ENCODE measurements at places on chromosomes 6 and 20.

- no peak for DNase-seq
These were observed 24.6 kb downstream of the RBM38 start for GRCh38 chr20:57415771-57416170.

DNA sequence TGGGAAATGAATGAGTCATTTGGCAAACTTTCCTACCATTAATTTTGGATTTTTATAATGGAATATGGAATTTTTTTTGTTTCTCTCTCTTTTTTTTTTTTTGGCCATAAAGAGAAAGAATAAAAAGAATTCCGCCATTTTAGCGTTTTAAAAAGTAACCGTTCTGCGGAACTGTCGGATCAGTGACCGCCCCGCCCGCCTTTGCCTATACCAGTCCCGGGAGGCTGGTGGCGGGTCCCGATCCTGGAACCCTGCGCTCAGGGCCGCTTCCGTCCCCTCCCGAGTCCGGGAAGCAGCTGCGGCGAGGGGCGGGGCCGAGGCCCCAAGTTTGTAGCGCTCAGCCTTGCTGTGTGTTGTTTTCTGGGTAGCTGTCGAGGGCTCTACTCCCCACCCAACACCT, 609 bp downstream of the L3MBTL1 start:
- DNase-seq, result no peak

GRCh38 chr6:35893246-35893645, 27.7 kb downstream of the SRPK1 start:
- no peak for DNase-seq

DNA sequence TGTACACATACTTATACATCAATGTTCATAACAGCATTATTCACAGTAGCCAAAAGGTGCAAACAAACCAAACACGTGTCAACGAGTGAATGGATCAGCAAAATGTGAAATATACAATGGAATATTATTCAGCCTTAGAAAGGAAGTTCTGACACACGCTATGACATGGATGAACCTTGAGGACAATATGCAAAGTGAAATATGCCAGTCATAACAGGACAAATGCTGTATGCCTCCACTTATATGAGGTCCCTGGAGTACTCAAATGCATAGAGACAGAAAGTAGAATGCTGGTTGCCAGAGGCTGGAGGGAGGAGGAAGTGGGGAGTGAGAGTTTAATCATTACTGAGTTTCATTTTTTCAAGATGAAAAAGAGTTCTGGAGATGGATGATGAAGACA, 37.8 kb upstream of the IGF2R start:
- no peak for DNase-seq

- DNase-seq, result no peak
These were observed 1.2 kb upstream of the ZNF184 start for GRCh38 chr6:27474172-27474465.

GRCh38 chr20:18314786-18315406, 26.6 kb downstream of the ZNF133 start:
- no peak for DNase-seq

- DNase-seq, result no peak
These were observed 898.9 kb upstream of the ADGRB3 start for GRCh38 chr6:67736161-67736560.

GRCh38 chr6:159842035-159842434, 42.0 kb downstream of the PNLDC1 start:
- DNase-seq, result no peak

- DNase-seq, result no peak
These were observed 61.0 kb downstream of the PXDC1 start for GRCh38 chr6:3690506-3690905.

GRCh38 chr6:100506651-100507050, 41.9 kb upstream of the SIM1 start:
- no peak for DNase-seq

- DNase-seq, result no peak
These were observed 155.9 kb downstream of the QRSL1 start for GRCh38 chr6:106785298-106785697.

GRCh38 chr20:51188941-51189340, 166.0 kb upstream of the KCNG1 start:
- no peak for DNase-seq

DNA sequence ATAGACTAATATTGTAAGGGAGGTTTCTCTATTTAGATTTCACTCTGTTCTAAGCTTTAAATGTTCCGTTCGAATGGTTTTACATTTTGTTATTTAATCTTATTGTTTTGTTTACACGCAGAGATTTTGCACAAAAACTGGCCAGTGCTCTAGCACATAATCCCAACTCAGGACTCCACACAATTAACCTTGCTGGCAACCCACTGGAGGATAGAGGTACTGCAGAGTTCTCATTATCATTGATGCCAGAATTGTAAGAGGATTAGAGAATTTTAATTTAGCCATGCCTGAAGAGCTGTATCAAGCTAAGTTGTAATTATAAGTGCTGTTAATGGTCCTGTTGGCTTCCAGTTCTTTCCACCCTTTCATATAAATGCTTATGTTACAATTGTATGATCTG, 179.7 kb upstream of the SCGN start:
- no peak for DNase-seq

DNA sequence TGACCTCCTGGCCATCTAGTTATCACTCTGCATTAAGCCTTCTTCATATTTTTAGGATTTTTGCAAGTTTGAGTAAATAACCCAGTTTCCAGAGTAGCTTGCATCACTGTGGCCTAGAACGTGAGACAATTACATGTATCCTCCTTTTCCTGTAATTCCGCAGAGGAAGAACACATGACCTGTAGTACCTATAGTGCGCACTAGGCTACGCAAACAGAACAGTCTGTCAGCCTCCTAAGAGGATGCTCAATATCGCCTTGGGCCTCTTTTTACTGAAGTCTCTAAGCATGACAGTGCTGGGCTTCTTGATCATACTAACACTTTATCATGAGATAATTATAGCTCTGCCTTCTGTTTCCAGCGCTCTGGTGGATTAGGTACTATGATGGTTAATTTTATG, 20.2 kb upstream of the NR2E1 start:
- DNase-seq, result no peak

DNA sequence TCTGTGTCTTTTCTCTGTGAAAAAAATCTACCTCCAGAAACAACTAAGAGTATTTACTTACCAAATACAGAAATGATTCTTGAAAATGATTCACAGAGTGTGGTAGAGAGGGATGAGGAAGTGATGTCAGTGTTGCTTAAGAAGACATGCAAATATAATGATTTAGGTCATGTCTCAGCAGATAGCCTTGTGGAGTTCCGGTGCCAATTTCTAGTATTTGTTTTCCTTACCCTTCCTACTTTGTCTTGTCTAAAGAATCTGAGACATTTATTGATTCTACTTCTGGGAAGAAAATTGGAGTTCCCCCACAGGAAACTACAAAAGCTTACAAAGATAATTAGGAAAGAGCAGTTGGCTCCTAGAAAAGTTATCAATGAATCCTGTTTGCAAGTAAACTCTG, 68.8 kb downstream of the GJA1 start:
- no peak for DNase-seq

DNA sequence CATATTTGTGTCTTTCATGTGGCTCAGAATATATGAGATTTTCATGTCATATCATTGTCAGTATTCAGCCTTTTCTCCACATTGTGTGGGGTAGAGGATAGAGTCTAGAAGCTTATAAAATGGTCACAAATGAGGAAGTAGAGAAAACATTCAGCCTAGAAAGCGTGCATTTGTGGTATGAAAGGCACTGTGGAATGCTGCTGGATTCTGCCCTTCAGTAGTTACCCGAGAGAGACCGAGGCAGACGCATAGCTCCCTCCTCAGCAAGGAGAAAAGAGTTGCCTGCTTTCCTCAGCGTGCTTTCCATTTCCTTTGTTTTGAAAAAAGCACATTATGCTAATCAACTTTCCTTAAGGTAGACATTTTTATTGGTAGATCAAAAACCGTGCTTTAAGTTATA, 28.7 kb downstream of the MYB start:
- no peak for DNase-seq

DNA sequence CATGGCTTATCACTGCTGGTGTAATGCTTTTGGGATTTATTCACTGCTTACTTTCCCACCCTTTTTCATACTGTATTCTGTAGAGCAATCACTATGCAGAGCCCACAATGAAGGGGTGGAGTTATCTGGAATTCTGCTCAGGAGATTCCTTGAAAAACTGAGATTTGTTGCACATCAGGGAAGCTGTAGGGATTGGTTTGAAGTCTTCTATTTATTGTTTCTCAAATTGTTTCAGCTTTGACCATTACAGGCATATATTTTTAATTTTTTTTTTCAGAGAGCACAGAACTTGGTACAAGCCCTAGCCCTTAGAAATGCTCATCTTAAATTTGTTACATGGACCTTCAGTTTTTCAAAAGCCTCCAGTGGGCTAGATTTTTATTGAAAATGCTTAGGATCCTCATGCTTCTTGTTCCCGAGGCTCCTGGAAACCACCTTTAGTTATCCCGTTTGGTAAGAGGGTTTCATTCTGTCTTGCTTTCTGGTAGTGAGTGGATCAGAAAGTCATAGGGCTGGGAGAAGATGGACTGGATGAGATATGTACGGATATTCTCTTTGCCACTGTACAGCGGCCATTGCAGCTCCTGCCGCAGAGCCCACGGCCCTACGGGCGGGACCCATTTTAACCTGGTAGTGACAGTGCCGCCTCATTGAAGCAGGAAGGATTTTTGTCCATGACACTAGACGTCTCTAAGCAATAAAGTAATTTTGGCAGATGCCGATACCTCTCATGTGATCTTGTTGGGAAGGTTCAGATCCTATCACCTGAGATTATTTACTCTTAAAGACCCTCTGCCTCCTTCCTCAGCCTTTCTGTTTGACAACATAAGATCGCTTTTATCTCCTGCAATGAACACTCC, 45.3 kb upstream of the ZNF184 start:
- DNase-seq, result no peak

DNA sequence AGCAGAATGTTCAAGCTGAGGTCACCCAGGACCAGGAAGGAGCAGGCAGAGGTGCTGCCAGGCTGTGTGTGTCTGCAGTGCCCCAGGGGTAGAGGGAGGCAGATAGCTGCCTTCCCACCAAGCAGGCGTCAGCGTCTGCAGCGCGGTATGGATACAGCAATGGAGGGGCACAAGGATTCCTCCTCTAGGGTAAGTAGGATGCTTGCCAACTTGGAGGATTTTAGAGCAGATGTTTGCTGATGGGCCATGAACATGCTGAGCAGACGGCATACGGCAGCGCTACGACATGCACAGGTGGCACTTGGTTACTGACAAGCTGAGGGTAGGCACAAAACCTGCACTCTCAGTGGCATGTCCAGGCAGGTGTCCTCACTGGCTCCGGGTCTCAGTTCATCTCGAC, 48.1 kb downstream of the PSMG4 start:
- DNase-seq, result no peak

- DNase-seq, result no peak
These were observed 44.8 kb downstream of the ITPR3 start for GRCh38 chr6:33665957-33666356.

DNA sequence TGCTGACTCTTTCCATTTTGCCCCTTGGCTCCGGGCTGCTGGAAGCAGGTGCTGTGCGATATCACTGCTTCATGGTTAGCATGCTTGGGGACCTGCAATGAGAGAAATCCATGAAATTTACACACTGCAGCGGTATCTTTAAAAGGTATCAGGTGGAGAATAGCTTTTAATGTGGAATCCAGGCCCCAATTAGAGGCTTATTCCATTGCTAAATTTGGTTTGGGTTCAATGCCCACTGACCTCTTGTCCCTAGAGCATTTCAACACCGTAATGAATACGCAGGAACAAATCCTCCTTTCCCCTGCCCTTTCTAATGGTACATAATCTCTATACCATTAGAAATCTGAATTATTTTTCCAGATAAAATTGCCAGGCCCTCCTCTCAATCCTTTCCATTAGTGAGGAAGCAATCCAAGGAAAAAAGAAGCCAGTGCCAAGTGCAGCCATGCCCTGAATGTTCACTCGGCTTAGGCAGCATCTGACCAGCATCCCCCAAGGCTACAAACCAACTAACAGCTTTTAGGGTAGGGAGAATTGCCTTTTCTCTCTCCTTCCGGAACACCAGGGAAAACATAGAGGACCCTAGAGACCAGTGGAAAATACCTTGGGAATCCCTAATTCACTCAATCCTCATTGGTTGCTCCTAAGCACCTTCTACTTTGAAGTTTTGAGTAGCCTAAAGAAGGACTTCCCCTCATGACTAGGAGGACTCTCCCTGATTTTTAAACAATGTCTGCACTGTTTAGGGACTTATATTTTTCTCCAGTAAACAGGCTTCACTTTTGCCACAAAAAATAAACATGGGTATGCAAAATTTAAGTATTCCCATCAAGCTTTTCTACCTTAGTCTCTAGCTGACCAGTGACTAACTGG, 143.1 kb downstream of the QRSL1 start:
- no peak for DNase-seq

DNA sequence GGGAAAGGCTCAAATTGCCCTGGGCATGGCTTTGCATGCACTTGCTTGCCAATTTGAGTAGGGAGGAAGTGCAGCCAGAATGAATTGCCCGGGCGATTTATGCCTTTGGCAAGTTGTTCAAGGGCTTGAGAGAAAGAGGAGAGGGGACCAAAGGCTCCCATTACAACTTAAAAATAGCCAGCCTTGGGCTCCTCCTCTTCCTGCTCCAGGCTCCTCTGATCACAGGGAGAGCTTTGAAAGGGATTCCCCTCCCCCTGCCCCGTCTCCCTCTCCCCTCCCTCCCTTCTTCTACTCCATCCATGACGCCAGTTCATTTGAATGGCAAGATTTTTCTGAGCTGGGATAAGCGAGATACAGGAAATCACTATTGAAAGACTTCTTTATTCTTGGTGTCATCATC, 304.9 kb upstream of the JAG1 start:
- no peak for DNase-seq

DNA sequence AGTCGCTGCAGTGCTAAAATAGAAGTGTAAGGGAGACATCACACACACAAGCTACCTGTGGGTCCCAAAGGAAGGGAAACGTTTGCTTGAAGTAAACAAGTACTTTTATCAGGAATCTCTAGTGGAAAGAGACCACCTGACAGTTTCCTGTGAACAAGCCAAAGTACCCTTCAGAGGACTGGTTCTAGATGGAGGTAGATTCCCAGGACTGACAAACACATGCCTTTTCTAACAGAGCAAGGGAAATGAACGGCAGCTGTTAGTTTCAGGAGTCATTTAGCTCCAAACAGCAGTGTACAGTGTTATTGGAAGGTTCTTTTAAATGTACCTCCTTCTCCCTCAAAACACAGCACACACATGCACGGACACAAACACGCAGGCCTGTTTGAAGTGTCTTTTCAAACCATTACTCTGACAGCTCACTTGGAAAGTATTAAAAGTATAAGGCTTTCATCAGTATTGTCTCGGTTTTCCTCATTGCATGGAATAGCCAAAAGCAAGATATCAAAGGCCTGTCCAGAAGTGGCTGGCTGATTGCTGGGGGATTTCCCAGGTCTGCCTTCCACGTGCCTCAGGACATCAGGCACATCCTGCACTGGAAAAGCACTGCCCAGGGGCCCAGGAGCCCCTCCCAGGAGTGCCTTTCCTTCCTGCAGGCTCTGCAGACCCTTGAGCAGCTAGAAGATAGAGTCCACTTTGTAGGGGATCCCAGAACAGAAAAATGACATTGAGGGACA, 393.2 kb upstream of the SOX4 start:
- no peak for DNase-seq

DNA sequence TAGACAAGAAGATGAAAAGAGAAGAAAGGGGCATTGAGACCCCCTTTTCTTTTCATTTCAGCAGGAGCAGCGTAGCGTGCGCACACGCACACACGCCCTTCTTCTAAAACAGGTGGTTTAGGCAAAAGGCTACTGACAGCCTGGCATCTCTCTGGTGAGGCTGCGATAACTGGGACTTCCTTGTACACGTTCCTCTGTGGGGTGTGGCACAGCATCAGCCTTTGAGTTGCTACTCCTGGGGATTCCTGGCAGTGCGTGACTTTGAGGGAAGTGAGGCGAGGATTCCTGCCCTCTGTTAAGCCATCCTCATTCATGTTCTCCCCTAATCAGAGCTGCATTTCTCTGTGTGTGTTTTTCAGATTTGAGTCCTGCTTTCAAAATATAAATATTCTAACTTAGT, 94.7 kb downstream of the TMEM170B start:
- DNase-seq, result no peak
